Neuronal stem cell (in vitro differentiated cells): ENCODE measurements at places on chromosomes 1 and 21.

DNA sequence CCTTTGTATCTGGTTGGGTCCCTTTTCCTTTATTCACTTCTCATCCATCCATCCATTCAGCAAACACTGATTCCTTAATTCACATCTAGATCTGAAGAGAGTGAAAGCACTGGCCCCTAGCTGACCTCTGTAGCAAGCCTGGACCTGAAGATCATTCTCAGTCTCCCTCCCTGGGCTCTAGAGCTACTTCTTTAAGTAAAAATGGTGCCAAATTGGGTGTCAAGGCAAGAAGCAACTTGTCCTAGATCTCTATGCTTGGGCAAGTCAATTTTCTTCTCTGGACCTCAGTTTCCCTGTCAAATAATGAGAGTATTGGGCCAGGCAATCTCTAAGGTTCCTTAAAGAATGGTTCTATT is 36.1 kb downstream of the PLXNA2 start:
- no peak for DNase-seq

GRCh38 chr1:193270996-193271395 is 84.6 kb upstream of the B3GALT2 start:
- no peak for DNase-seq

DNA sequence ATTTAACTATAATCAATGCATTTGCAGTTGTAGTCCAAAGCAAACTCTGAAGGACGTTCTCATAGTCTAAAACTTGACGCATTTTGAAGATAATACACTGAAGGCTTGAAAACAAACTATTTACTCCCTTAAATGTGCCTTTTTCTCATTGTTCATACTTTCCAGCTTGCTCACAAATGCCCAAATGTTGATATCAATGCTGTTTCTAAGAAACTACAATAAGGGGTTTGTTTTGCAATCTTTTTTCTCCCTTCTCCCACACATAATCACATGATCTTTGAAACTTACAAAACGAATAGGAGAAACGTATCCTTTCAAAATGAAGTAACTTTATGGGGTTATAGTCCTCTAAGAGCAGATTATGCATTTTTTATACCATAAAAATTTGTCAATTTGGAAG is 508.7 kb downstream of the DPYD start:
- DNase-seq, result no peak

DNA sequence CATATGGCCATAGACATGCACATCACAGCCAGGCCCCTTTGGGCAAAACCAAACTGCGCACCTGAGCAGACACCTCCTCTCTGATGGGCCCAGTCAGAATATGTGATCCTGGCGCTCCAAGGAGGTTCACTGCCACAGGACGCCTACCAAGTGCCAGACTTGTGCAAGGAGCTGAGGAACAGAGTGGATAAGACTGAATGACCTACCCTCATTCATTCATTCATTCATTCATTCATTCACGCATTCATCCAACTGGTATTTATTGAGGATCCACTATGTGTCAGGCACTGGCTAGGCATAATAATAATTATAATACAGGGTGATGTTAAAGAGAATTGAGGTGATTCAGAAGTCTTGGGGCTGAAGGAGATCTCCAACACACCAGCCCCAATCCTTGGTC is 2.4 kb upstream of the IGSF21 start:
- no peak for DNase-seq

DNA sequence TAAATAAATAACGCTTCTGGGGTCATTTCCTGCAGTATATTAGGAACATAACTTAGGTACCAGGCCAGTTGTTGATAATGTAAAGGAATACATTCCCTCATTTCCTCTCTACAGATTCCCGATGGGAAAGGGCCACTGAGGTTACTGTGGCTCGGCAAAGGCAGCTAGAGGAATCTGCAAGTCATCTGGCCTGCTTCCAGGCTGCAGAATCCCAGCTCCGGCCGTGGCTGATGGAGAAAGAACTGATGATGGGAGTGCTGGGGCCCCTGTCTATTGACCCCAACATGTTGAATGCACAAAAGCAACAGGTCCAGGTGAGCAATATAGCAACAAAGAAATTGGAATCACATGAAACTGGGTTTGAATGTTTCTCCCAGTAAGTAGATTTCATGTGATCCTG is 109.6 kb upstream of the BMP8A start:
- no peak for DNase-seq

DNA sequence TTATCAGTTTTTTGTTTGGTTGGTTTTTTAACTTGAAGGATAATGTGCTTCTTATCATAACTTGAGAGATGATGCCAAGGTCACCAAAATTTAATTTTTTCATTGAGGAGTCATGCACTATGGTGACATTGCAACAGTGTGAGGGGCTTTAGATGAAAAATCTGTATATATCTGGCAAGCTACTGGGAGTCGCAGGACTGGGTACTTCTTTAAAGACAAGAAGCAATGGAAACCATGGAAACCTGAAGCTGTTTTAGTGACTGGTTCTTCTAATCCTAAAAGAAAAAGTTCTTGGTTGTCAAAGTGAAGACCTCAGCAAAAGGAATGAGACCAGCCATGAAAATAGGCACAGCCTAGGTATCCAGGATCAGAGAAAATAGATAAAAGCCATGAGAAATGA is 31.1 kb downstream of the ZC3H11B start:
- DNase-seq, result no peak

- no peak for DNase-seq
Measured at GRCh38 chr1:212638492-212639151, 30.1 kb downstream of the ATF3 start.

DNA sequence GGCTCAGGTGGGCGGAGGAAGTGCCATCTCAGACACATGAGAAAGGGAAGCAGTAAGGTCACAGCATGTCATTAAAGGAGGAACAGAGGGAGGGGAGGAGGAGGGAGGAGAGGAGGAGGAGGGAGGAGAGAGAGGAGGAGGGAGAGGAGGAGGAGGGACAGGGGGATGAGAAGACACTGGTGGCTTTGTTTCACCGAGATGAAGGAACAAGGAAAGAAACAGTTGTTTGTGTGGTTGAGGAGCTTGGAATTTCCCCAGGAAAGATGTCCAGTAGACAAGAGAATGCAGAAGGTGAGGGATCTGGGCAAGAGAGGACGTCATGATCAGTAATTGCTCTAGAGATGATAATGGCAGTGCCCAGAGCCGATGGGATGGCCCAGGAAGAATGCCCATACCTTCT is 97.7 kb downstream of the AJAP1 start:
- DNase-seq, result no peak

DNA sequence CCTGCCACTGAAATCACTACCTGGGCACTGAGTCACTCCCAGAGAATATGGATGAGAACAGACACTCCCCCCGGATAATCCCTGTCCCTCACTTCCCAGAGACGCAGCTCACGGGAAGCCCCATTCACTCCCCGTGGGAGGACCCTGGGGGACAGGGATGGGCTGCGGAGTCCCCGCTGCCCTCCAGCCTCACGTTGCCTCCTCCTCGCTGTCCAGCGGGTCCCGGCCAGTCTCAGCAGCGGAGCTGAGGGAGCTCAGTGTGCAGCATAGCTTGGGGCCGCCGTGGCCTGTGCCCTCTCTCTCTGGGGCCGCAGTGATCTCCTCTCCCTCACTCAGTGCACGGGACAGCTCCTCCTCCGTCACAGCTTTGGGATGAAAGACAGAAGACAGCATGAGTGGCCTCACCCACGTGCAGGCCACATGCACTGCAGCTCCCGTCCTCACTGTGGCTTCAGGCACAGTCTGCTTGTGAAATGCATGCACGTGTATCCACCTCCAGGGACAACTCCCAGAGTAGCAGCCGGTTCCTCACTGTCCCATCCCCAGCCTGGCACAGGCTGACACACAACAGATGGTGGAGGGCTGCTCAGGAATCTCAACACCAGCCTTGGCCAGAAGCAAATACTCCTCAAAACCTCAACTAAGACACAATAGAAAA is 7.4 kb downstream of the CFAP410 start:
- DNase-seq, result no peak

DNA sequence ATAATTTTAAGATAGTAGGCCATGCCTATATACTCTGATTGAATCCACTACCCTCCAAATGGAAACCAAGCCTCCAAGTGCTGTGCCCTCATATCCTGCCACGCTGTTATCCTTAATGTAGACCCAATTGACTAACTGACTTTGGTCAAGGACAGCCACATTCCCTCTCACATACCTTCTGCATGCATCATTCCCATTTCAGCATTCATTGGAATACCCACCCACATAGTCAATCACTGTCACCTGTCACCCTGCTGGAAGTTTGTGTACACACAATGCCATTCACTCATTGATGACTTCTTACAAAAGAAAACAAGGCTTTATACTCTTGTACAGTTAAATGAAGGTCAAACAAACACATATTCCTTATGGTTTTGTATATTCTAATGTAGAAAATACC is 221.1 kb upstream of the PBX1 start:
- DNase-seq, result no peak

DNA sequence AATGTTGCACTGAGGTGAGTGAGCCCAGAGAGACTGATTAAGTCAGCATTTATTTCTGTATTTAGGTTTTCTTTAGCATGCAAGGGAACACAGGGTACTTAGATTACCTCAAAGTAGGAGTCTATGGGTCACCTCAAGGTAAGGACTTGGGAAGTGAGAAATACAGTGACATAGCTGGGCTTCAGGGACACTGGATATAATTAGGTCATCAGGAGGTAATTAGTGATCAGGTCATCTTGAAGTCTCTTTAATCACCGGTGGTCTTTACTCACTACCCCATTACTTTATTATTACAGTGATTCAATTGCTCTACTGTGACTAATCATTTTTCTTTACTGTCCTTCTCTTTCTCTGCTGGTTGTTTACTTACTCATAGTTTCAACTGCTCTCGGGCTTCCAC is 59.9 kb upstream of the KCNK1 start:
- DNase-seq, result no peak

GRCh38 chr1:200184196-200184595 is 156.7 kb downstream of the NR5A2 start:
- DNase-seq, result no peak

DNA sequence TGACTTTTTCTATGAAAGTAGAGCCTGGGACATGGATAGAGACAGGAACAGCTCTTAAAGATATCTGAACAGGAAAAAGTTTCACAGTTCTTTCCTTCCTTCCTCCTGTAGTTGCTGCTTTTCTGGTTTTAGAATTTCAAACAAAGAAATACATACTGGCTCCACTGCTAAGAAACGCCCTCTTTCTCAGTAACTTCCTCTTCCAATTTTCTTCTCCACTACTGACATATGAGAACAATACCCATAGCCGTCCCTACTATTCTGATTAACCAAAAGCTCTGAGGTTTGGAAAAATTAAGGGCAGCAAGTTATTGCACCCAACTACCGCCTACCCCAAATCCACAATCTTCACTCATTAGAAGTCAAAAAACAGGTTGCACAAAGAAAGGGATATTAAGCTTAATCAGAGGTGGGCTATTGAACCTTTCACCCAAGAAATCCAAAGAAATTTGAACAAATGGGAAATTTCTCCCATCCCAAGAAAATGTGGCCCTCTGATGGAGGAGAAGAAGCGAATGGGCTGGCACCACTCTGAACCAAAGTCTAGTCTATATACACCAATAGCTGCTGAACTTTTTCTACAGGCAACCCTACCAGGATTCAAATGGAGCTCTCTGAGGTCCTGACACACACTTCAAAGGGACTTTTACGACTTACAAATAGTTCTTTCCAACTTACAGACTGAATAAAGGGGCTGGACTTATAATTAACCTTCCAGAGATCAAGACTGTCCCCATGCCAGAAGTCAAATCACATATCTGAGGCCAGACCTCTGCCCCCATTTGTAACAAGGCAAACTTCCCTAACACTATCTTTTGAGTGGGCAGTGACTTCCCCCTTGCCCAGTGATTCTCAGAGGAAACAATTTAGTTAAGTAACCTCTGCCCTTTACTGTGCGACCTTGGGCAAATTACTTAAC is 1.7 kb downstream of the WASF2 start:
- no peak for DNase-seq

DNA sequence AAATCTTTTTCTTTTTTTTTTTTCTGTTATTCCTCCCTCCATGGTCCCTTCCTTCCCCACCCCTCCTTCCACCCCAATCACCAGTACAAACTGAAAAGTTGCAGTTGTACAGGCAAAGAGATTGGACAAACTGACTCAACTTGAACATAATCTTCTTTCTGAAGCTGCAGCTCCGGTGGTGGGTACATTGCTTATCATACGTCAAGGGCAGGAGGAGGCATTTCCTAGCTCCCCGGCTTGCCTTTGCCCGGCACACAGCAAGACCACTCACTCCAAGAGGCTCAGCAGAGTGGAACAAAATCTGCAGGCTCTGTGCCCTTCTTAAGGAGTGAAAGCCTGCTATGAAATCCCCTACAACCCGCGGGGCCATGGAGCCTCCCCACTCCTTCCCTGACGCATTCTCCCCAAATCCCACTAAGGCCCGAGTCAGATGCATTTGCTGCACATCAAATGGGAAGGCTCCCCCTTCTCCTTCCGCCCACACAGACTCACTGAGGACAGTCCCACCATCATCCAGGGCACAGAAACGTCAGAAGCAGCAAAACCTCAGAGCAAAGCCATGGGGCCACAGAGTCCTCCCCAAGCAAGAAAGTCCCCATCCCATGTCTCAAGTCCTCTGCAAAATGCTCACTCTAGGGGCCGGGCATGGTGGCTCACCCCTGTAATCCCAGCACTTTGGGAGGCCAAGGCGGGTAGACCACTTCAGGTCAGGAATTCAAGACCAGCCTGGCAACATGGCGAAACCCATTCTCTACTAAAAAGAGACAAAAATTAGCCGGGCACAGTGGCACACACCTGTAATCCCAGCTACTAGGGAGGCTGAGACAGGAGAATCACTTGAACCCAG is 45.9 kb downstream of the SYF2 start:
- DNase-seq, result no peak

- DNase-seq, result no peak
Measured at GRCh38 chr1:175763797-175764196, 20.4 kb upstream of the TNR start.

DNA sequence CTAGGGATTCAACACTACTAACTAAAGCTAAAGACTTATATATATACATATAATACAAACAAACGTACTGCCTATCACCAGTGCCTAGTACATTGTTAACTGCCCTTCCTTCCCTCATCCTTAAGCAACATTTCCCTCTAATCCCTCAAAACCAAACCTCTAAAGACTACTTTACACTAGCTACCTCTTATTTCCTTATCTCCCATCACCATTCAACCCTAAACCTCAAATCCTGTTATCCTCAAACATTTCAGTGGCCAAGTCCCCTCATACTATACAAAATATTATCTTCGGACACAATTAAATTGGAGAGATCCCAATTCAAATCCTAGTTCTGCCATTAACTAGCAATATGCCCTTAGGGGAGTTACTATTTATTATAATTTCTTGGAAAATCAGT is 3.7 kb downstream of the SCAF4 start:
- no peak for DNase-seq

DNA sequence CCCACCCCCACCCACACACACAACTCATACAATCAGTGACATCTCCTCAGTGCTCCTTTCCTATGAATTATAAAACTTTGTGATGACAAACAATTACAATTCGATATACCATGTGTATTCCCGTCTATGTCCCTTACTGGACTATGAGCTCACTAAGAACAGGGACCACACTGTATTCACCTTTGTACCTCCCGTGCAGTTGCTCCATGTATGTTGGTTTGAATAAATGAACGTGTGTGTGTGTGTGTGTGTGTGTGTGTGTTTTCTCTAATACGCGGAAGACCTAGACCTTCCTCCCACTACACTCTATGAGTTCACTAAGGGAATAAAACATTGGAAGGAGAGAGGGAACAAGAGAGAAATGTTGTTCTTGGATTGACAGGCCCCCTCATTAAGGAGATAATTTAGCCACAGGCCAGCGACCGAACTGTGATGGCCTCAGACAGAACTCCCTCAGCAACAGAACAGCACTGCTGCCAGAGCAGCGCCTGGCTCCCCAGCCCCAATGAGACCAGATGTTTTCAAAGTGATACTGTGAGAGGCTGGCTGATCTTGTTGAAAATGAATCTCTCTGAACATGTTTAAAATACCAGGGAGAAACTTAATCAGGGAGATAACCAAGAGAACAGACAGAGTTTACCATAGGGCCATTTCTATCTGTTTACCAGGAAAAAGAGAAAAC is 21.7 kb downstream of the BCAR3 start:
- DNase-seq, result no peak
